ENCODE measurements at places on chromosomes 7 and 10.

DNA sequence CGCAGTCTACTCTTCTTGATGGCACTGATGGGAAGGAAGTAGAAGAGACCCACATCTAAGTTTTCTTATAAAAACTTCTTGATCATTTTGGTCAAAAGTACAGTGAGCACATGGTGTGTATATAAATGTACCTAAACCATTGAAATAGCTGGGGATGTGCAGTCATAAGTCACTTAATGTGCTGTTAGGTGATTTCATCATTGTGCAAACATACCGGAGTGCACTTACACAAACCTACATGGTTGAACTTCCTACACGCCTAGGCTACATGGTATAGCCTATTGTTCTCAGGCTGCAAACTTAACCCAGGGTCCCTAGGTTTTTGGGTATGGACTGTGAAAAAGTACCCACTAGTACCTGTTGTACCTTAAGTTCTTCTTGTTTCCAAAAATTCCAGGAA, 123.3 kb upstream of the ZNF438 start:
- no peak for DNase-seq

- DNase-seq, result no peak
These were observed 603 bp downstream of the ADRA2A start for GRCh38 chr10:111077479-111077784.

DNA sequence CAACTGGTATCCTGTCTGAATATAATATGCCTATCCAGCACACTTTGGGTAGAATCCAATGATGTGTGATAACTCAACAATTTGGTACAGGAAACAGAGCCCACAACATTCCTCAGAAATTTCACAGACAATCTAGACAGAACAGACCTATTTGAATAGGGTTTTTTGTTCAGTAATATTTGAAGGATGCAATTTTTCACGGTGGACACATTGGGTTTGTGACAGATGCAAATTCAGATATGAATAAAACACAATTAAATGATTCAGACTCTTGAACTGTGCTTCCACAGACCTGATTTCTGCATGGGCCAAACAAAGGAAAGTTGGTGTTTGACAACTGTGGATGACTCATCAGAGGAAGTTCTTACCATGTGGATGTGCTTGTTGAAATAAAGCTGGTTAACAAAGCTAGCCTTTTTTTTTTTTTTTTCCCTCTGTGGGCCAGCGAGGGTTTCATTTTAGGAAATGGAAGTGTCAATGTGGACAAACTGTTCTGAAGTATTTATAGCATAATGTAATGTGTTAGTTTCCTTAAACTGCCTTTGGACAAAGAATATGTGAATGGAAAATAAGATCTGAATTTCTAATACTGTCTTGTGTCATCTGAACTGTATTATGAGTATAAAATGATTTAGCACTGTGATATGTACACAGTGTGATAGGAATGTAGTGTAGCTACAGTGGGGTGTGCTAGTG, 43.2 kb upstream of the FAM133B start:
- no peak for DNase-seq

DNA sequence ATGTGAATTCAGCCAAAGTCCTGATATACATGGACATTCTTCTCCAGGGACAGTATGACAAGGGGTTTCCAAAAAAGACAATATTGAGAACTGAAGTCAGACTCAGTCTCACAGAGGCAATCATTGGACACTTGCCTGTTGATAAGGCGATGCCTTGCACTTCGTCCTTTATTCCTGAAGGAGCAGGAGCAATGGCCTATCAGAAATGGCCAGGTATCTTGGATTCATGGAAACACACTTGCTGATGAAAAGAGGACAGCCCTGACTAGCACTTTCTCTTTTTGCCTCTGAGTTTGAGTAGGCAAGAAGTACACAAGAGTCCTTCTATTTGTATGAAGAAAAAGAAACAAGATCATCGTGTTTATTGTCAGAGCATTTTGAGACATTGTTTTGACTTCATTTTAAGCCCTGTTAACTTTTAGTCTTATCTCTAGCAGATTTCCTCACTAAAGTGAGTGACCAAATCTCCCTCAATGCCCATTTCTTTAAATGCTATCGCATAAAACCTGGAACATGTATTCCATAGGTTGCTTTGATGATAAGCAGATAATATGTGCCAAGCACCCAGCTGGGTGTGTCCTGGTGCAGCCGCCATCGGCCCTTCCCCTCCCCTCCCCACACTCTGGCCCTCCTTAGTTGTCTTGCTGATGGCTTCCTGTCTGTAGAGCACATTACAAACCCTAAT, 26.6 kb downstream of the ST8SIA6 start:
- DNase-seq, result no peak
